Upper lobe of right lung (tissue), 1 donor: ENCODE measurements at places on chromosomes 16 and 17.

- DNase-seq, result no peak
Observed at GRCh38 chr16:22314661-22315626, 17.7 kb downstream of the POLR3E start.

GRCh38 chr17:77844681-77845080, 113.8 kb upstream of the TNRC6C start:
- peak; percentile 58 for DNase-seq

DNA sequence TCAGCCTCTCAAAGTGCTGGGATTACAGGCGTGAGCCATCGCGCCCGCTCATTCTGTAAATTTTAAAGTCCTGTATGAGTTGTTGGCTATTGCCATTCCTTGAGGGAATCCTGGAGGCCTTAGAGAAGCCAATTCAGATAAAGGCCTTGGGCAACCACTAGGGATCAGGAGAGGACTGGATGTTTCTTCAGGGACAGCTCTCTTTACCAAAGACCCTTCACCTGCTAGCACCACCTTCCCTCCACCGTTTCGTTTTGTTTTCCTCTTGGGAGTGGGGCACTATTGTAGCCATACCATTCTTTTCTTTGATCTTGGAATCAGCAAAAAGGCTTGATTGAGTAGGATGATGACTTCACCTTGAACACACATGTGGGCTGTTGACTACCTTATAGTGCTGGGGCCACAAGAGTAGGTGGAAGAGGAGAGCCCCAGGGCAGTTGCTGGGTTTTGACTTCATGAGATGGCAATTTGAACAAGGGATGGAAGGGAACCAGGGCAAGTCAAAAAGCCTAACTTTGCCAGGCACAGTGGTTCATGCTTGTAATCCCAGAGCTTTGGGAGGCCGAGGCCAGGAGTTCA, 7.0 kb upstream of the ANKRD40CL start:
- peak; percentile 9 for DNase-seq

- DNase-seq, result no peak
Observed at GRCh38 chr17:60229188-60229802, 79.5 kb downstream of the CA4 start.

- no peak for DNase-seq
Observed at GRCh38 chr17:74449773-74450172, 16.7 kb upstream of the CD300A start.

DNA sequence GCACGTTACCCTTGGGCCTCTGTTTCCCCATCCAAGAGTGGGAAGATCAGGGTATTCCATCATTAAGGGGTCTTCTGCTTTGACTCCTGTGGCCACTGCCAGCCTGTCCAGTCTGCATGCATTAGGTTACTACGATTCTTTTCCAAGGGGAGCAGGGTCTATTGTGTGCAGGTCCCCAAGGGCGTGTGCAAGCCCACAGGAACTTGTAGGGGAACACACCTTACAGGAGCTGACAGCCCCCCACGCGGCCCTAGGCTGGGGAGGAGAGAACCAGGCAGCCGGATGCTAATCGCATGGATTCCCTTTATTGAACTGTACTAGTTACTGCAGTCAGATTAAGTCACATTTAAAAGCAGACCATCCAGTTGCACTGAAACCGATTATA, 116.7 kb downstream of the C16orf78 start:
- peak; percentile 22 for DNase-seq

GRCh38 chr17:42676424-42677011, at the start of gene PLEKHH3:
Gene PLEKHH3 (minus strand): TSS chr17:42676994. CDS start chr17:42676563, 431 bp downstream.
- no peak for DNase-seq

- peak; percentile 93 for DNase-seq
Observed at GRCh38 chr17:28743243-28744103, at the start of gene TRAF4. Gene TRAF4 (plus strand): TSS chr17:28744011. CDS start chr17:28744113, 102 bp downstream.

DNA sequence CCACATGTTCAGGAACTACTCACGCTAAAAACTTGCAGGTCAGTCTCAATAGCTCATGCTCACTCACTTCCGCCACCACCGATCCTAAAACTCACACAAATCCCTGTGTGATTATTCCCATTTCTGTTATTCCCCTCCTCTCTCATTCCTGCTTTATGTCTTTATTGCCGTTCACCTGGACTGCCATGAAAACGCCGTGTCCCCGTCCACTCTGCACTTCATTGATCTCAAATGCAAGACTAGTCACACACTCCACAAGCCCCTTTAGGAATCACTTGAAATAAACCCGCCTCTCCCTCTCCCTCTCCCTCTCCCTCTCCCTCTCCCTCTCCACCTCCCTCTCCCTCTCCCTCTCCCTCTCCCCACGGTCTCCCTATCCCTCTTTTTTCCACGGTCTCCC, 78.0 kb downstream of the AXIN2 start:
- DNase-seq, result no peak

DNA sequence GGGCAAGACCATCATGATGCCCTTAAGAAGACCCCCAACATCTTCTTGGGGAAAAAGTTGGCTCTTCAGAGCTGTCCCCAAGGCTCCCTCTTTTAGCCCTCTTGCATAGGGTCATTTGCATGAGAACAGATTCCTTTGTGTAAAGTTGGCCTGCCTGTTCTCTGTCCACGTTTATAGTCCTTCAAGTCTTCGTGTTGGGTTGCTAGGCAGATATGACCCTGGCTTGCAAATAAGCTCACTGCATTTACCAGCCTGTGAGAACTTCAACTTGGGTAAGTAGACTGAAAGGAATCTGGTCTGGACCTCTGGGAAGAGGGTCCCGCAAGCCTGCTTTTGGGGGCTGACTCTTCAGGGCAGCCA, 2.9 kb downstream of the ARSG start:
- no peak for DNase-seq

- no peak for DNase-seq
Observed at GRCh38 chr17:61306003-61306402, 93.6 kb upstream of the TBX2 start.

DNA sequence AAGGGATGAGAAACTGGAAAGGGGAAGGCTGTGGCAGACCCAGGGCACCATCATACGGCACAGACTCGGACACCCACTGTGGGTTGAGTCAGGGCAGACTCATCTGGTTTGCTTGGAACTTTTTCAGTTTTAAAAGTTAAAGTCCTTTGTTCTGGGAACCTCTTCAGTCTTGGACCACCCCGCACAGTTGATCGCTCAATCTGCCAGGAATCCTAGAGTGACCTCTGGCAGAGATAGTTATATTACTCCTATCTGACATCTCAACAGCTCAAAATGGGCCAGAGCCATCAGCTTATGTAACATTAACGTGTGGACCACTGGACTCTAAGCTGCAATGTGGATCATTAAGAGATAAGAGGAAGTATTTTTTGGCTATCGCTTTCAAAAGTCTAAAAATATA, 164.3 kb downstream of the ABCA8 start:
- no peak for DNase-seq

DNA sequence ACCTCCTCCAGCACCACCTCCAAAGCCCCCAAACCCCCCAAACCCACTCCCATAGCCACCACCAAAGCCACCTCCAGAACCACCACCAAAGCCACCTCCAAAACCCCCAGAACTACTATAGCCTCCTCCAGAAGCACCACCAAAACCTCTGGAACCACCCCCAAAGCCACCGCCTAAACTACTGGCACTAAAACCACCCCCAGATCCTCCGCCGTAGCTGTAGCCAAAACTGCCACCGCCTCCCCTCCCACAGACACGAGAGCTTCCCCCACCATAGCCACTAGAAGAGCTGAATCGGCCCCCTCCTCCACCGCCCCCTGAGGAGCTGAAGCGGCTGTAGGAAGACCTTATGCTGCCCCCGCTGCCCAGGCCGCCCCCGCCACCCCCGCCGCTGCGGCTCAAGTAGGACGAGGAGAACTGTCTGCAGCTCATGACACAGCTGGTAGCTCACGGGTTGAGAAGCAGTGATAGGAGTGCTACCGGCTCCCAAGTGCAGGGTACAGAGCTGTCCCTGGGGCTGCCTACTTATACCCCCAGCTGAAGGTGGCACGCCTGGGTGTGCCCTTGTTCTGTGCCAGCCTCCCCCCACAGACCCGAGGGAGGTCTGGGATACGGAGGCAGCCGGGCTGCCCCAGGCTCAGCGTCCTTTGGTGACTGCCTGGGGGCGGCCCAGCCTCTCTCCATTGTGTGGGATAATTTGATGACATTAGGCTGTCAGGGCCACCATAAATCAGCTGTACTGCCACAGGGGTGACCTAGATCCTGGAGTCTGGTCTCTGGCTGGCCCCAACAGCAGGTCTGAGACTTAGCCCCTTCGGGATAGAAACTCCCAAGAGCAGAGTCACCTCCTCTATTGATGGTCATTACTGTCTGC, at the start of gene KRT9:
TSS of gene KRT9 (minus strand) at position 499 of the 874 bp plus-strand sequence. CDS start at position 432, 67 bp downstream.
- DNase-seq, result no peak

- DNase-seq, result no peak
Observed at GRCh38 chr17:42117397-42118125, 3.6 kb downstream of the KAT2A start.

DNA sequence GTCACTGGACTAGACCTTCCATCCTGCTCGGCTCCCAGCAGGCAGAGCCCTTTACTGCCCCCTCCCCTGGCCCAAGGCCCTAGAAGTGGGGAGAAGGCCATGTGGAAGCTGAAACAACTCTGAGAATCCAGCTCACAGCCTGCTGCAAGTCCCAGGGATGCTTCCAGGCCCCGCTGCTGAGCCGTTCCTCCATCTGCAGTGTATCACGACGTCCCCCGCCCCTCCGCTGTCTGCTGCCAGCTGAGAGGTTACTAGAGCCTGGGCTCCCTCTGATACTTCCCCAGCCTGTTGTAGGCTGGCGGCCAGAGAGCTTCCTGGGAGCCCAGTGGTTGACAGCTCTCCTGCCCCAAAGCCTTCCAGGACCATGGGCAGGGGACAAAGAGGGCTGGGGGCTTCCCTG, 118.2 kb downstream of the MGAT5B start:
- DNase-seq, result no peak

- no peak for DNase-seq
Observed at GRCh38 chr16:73432850-73433730, 385.2 kb upstream of the ZFHX3 start.

DNA sequence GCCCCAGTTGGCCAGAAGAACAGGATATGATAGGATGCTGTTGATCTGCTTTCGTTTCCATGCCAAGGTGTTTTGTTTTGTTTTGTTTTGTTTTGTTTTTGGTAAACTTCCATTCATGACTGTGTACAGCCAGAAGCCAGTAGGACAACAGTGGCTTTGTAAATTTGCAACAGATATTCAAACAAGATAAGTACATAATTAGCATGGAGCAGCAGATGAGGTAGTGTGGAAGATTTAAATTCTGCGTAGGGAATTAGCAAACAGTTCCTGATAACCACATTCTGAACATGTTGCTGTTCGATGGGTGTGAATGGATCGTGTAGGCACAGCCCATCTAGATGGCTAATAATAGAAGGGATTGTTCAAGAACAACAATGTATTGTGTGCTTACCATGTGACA, 1080.1 kb upstream of the RBFOX1 start:
- DNase-seq, result no peak
